Jurkat, Clone E6-1 (cell line): ENCODE measurements at places on chromosomes 1 and 21.
A peak's percentile ranks its signal among the peaks of the same experiment; 100 is the strongest.

- no peak for DNase-seq
Measured at GRCh38 chr1:153779781-153780541, 4.8 kb downstream of the SLC27A3 start.

DNA sequence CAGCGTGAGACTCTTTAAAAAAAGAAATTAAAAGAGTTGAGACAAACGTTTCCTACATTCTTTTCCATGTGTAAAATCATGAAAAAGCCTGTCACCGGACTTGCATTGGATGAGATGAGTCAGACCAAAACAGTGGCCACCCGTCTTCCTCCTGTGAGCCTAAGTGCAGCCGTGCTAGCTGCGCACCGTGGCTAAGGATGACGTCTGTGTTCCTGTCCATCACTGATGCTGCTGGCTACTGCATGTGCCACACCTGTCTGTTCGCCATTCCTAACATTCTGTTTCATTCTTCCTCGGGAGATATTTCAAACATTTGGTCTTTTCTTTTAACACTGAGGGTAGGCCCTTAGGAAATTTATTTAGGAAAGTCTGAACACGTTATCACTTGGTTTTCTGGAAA is 31.2 kb downstream of the IFNAR1 start:
- DNase-seq = no peak

GRCh38 chr1:22107126-22107525 is 35.8 kb downstream of the WNT4 start:
- DNase-seq = no peak

- no peak for DNase-seq
Measured at GRCh38 chr1:191865479-191865878, 292.8 kb upstream of the RGS18 start.

DNA sequence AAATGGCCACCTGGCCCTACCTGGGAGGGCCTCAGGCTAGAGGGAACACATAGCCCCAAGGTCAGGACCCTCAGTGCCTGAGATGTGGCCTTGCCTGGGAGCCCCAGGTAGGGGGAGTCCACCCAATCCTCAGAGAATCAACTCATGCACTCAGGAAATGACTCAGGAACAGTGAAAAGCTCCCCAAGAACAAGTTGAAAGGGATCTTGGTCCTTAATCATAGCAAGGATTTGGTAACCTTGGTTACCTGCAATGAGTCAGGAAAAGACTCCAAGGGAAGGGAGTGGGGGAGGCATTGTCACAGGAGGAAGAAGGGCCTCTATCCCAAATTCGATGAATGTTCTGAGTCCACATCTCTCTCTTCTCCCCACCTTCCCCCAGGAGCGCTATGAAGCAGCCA is 17.0 kb downstream of the MAP7D1 start:
- no peak for DNase-seq

DNA sequence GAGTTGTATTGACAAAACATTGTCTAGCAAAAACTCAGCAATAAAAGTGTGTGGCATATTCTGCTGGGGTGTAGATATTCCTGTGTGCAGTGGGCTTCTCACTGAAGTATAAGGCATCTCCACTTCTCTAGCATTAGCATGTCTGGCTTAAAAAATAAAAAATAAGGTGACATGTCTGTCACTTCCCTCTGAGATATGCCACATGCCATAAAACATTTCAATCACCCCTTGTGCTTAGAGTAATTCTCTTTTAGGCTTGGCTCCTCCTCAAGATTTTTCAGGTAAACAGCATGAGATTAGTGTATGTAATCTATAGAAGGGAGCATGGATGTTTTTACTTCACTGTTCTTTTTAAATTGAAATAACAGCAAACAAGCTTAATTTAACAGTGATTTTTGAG is 194.4 kb upstream of the SNX7 start:
- no peak for DNase-seq

DNA sequence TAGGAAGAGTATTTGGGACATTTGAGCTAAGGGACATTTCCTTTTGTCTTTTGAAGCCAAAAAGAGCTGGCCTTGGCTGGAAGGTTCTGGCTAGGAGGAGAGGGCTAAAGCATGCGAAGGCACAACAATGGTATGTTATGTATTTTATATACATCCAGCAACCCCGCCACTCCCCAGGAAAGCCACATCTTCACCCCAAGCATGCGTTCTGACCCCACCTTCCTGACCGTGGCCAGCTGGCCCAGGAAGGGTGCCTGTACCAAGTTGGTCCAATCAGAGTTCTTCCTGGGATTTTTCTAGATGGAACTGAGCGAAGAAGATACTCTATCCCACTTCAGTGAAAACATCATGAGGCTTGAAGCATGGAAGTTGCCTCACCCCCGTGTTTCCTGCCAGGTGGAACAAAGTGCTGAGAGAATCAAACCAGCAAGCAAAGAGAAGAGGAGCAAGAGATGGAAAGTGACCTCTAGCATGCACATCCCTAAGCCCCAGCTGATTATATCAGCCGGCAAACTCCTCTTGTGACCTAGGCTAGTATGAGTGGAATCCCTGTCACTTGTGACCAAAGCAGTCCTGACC is 82.7 kb downstream of the BCAR3 start:
- no peak for DNase-seq

DNA sequence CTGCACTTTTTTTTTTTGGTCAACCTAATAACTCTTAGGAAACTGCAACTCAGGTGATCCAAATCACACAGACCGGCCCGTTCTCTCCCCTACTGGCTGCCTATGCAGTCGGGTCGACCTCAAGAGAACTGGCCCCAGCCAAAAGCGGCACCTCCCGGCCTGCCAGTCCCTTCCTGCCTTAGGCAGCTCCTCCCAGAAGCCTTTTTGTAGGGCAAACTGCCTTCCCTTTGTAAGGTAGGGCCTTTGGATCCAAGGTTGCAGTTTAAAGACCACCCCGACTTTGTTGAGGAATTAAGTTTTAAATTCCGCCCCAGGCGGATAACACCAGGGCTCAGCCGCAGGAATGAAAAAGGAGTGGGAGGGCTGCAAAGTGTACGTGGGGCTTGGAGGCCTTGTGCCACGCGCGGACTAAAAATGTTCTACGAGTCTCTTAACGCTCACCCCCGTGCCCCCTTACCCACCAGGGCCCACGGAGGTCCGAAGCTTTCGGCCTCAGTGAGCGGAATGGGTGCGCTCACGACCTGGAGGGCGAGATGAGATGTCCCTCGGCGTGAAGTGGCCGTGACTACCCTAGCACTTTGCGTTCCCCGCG is 642 bp upstream of the ST3GAL3 start:
- DNase-seq = no peak

GRCh38 chr1:30511991-30512913 is 211.1 kb downstream of the MATN1 start:
- DNase-seq = no peak

DNA sequence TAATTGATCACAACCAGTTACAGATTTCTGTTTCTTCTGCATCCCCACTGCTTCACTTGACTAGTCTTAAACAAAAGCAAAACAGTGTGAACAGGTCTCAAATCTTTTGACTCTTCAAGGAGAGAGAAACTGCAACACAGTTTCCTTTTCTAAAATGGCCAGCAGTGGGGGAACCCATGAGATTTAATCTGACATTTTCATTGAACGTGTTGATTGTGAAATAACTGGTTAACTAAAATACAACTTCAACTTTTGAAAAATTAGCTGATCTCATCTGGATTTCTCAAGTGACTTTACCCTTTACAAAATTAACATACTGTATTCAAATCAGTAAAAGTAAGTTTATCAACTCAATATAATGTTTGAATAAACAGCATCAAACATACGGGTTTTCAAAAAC is 143.0 kb downstream of the HFM1 start:
- no peak for DNase-seq

- DNase-seq = no peak
Measured at GRCh38 chr1:12776801-12777557, 3.4 kb downstream of the PRAMEF12 start.

DNA sequence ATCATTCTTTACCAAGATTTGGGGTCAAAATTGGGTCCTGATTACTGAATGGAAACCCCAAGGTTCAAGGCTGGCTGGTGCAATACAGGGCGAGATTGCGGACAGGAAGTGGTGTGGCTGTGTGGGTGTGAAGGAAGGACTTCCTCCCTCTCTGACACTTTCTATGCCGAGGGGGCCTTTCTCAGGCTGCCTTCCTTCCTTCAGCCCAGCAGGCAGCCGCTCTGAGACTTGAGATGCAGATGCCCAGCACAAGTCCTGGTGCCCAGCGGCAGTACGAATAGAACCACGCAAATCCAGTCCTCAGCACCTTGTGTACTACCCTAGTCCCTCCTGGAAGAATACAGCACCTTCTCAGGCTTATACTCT is 16.3 kb downstream of the BATF3 start:
- no peak for DNase-seq

- DNase-seq = no peak
Measured at GRCh38 chr1:117414943-117415342, 47.7 kb downstream of the MAN1A2 start.

DNA sequence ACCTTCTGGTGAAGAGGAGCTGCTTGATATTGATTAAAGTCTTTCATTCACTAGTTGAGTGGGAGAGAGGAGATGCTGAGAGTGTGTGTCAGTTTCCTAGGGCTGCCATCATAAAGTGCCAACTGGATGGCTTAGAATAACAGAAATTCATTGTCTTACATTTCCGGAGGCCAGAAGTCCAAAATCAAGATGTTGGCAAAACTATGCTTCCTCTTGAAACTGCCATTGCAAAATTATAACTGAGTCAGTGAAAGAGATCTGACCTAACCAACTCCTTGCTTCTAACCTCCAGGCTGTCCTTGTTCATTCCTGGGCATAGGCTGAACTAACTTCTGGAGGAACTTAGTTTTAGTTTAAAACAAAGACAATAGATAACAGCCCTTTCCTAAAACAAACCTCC is 47.1 kb downstream of the PTGS2 start:
- no peak for DNase-seq

DNA sequence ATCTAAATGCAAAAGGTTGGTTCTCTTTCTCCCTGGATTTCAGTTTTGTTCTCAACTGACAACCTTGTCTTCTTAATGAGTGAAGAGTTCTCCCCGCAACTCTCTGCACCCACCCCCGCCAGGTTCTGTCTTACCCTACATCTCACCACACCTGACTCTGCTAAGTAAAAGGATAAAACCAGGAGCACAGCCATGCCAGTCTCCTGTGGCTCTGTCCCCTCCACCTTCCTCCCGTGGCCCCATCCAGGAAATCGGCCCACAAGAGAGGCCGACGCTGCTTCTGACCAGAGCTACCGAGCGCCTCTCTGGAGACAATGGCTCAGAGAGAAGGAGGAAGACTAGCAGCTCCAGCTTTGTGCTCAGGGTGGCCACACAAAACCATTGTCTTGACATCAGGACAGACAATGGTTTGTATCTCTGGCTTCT is 72.2 kb downstream of the PLEKHA6 start:
- DNase-seq = no peak

GRCh38 chr1:50427818-50428779 is 4.9 kb upstream of the DMRTA2 start:
- DNase-seq = no peak

DNA sequence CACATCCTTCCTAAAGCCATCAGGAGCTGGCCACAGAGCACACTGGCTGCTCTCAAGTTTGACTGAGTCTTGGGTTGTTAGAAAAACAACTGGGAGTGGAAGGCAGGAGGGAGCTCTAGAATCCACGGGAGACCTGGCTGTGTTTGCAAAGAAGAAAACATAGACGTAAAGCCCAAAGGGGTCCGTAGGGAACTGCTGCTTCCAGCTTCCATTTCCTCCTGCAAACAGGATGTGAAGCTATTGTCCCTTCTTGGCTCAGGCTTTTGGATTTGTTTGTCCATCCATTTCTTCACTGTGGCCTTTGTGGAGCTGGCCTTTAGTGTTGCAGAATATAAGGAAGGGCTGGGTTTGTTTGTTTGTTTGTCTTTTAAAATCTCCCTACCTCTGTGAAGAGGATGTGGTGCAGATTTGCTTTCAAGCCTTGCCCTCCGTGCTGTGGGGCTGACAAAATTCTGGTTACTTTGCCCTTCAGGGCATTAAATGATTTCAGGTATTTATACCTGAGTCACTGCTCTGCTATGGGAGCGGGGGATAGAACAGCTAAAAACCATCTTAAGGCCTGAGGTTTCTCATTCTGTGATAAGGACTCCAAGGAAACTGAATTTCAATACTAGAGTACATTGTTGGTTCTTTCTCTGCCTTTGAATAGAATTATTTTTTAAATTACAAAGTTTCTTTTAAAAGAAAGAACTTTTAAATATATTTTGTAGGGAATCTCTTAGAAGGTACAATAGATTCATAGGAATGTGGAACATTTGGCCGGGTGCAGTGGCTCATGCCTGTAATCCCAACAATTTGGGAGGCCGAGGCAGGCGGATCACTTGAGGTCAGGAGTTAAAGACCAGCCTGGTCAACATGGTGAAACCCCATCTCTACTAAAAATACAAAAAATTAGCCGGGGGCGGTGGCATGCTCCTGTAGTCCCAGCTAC is 74.3 kb downstream of the MPZL1 start:
- DNase-seq = no peak

- peak; percentile 32 for DNase-seq
Measured at GRCh38 chr1:165527251-165528007, 16.4 kb upstream of the LRRC52 start.

- no peak for DNase-seq
Measured at GRCh38 chr1:98496256-98496995, 165.1 kb upstream of the SNX7 start.

DNA sequence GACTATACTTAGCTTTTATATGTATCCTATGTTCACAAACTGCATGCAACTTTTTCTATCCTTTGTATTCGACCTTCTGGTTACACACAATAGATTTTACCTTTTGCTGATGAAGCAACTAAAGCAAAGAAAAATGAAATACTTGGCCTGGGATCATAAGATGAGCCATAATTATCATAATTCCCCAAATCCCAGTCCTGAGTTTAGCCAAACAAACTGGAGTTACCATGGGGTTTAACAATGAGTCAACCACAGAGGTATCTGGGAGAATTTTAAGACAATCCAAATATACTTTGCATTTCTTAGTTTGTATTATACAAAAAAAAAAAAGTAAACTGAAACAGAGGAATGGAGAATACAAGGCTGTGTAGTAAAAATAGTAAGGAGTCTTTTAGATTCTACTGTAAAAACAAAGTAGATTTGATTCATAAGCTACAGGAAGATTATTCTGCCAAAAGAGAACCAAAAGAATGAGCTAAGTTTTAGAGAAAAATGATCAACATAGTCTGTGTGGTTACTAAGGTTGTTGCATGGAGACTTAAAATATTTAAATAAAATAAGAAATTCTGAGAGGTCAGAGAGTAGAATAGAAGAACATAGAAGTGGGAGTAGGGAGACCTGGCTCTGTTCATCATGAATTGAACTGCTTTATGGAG is 60.4 kb upstream of the GORAB start:
- DNase-seq = no peak

GRCh38 chr1:81731989-81732388 is 68.7 kb upstream of the ADGRL2 start:
- no peak for DNase-seq
